ENCODE measurements at places on chromosomes 11 and 22.

DNA sequence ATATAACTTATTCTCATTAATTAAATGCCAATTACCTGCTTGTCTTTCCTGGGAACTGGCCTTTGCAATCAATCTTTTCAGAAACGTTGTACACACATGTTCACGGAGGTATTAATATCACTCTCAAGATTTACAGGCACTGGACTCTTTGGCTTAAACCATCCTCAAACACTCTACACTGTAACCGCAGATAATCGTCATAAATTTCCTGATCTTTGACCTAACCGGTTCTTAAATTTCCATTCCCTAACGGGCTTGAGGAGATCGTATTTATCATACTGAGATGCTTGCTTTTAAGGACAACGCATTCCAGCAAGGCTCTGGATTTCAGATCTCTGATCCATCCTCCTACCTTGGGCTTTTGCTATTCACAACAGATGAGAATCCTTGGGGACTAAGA lies 72.8 kb downstream of the ARL14EP start:
- no peak for DNase-seq

GRCh38 chr11:96339706-96340554 lies 3.1 kb downstream of the MAML2 start:
- no peak for DNase-seq

DNA sequence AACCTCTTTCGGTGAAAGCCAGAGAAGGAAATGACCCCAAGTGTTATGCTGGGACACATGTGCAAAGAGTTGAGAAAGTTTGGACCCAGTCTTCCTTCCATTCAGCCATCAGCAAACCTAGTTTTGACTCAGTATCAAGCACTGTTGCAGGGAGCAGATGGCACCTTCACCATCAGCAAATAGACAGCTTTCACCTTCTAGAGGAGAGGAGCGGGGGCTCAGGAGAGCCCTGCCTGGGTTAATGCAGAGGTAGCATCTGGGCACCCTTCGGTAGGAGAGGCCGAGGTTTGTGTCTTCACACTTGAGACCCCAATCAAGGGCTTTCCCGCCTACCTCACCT lies 16.2 kb upstream of the MFRP start:
- DNase-seq = no peak

GRCh38 chr11:84414920-84415319 lies 1128.8 kb upstream of the CCDC90B start:
- no peak for DNase-seq

DNA sequence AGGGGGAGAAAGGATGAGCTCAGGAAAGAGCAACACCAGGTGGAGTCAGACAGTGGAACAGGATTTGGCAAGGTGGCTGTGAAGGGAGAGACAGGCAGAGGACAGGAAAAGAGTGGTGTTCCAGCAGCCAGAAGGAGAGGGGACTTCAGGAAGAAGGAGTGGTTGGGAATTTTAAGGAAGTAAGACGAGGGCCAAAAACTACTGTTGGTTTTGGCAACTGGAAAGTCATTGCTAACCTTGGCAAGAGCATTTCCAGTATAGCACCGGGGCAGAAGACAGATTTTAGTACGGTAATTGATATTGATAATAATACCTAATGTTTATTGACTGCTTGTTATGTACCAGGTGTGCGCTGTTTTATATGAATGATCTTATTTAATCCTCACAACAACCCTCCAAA lies 15.4 kb upstream of the DDX6 start:
- DNase-seq = no peak

- no peak for DNase-seq
Observed at GRCh38 chr11:134578807-134579723, 167.0 kb upstream of the B3GAT1 start.

DNA sequence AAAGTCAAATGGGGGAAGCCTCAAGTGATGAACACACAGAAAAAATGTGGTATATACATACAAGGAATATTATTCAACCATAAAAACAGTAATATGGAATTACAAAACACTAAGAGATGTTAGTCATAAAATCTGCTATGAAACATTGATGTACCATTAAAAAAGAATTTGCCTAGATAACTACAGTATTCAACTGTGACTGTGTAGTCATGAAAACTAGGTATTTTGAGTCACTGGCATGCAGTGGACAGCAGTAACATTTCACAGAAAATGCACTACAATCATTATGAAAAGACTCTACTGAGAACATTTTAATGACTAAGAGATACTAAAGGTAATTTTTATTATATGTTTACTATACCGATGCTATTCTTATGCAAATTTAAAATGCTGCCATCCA lies 11.7 kb downstream of the ZNF195 start:
- DNase-seq = no peak

- DNase-seq = no peak
Observed at GRCh38 chr11:6926208-6927029, at the start of gene ZNF215. TSS of gene ZNF215 (plus strand) at chr11:6926426. CDS start at chr11:6932273, 5,847 bp downstream.

DNA sequence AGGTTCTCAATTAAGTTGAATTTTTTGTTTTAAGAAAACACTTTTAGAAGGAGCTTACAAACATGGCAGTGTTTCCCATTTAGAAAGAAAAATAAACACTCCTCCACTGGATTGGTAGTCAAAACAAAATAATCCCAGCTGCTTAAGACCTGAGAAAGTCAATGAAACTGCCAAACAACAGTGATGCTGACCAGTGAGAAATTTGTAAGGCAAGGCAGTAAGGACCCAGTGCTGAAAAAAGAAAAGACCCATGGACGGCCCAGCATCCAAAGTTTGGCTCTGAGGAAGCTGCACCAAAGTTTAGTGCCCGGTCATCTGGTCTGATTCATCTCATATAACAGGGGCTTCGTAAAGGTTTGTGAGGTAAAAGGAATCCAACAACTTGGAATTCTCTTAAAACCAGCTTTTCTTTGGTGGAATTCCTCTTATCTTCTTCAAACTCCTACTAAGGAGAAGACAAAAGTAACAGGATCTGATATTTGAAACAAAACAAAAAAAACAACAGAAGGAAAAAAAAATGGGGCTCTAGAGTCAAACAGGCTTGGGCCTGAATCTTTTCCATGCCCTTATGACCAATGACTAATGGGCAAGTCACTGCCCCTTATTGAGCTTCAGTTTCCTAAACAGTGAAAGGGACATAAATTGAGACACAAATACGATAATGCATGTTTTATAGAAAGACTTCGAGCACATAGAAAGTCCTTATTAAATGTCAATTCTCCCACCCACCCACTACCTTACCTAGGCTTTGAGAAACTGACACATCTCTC lies 383.0 kb upstream of the NARS2 start:
- DNase-seq = no peak

DNA sequence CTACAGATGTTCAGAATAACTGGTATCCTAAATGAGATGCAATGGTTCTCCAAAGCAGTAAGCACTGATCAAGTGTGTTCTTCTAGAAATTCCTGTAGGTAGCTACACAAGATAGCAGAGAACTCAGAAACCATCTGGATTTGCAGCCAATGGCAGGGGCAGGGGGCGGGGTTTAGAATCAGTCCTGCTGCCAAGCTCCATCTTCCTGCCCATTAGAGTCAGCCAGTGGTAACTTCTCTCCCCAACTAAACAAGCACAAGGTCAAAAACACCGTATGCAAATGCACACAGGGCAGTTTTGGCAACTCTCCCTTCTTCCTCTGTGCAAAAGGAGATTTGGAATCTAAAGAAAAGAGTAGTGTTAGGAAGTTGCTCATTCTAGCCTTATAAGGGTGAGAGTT lies 237.5 kb upstream of the CCDC90B start:
- no peak for DNase-seq

- no peak for DNase-seq
Observed at GRCh38 chr22:27348634-27349033, 452.9 kb downstream of the MN1 start.

GRCh38 chr22:34973926-34974325 lies 92.0 kb upstream of the ISX start:
- no peak for DNase-seq

- no peak for DNase-seq
Observed at GRCh38 chr11:72981080-72981479, 161.0 kb downstream of the FCHSD2 start.

- DNase-seq = no peak
Observed at GRCh38 chr11:112361396-112361795, 100.7 kb upstream of the PLET1 start.

DNA sequence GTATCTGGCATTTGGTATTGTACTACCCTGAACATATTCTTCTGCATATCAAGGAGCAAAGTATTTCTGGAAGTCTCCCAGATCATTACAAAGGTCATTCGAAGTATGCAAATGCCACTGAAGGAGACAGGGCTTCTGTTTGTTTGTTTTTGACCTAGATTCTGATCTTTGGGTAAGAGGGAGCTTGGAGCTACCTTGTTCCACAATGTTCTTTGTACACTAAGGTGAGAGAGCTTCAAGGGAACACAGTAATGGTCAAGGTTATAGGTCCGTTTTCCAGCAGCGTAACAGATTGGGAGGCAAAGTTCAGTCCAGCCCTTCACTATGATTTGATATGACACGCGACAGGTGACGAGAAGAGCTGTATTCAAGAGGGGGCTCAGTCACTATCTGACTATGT lies 10.0 kb downstream of the OPCML start:
- DNase-seq = no peak

DNA sequence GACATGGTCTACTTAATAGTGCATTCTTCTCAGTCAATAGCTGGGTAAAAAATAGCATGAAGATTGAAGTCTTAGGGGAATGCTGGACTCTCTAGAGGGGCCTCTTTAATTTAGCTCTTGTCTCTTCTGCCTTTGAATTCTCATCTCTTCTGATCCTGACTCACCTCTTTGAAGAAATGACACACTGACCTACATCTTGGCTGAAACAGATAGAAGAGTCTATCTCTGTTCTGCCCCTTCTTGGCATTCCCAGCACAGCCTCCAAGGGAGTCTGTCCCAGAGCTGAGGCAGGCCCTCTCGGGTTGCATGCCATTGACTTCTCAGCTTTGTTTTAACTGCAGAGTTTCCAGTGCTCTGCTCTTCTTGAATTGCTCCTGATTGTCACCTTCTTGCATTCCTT lies 55.7 kb downstream of the PTPRJ start:
- DNase-seq = no peak

DNA sequence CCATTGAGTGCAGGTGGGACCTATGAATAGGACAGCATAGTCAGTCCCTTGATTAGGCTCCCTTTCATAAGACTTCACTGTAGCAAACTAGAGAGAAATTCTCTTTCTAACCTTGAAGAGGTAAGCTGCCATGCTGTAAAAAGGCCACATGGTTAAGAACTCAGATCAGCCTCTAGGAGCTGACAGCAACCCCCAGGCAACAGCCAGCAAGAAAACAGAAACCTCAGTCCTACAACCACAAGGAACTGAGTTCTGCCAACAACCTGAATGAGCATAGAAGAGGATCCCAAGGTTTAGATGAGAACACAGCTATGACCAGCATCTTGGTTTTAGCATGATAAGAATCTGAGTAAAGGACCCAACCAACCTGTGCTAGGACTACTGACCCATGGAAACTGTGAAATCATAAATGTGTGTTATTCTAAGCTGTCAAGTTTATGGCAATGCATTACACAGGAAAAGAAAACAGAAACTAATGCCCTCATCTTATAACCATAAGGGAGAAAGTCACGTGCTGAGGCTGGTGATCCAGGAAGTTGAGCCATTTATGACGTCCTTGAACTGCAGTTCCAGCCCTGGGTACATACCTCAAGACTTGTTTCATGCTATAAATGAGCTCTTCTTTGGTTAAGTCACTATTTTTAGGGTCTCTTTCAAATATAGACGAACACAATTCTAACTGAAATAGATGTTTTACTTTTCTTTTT lies 43.3 kb downstream of the RAB38 start:
- DNase-seq = no peak

DNA sequence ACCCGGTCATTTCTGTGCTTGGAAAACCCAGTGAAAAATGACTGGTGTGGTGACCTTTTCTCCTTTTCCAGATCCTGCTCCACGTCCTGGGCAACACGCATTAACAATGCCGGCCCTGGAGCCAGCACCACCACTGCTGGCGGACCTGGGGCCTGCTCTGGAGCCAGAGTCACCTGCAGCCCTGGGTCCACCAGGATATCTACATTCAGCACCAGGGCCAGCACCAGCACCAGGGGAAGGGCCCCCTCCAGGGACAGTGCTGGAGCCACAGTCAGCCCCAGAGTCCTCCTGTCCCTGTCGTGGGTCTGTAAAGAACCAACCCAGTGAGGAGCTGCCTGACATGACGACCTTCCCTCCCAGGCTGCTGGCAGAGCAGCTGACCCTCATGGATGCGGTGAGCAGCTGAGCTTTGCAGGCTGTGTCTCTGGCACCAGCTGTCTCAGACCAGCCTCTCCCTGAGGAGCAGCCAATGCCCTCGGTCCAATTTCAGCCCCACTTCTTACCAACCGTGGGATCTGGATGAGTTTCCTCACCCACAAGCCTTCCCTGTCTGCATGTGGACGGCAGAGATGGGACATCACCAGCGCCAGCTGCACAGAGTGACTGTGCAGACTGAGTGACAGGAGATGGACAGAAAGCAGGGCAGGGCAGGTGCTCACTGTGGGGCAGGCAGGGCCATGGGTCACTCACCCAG lies 1.9 kb downstream of the RGL4 start:
- no peak for DNase-seq

GRCh38 chr11:66556086-66556485 lies 9.4 kb downstream of the ACTN3 start:
- DNase-seq = no peak

- no peak for DNase-seq
Observed at GRCh38 chr11:130160498-130161155, 1.0 kb downstream of the ST14 start.

DNA sequence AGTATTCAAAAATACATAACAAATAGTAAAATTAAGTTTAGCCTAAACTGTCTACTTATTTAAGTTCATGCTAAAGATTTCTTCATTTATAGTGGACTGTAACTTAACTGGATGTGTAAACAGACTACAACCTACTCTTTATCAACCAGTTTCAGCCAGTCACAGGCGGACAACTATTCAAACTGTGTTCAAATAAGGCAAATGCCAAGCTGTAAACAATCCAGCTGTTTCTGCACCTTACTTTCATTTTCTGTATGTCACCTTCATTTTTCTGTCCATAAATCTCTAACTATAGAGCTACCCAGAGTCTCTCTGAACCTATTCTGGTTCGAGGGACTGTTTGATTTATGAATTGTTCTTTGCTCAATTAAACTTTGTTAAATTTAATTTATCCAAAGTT lies 992.8 kb downstream of the DLG2 start:
- no peak for DNase-seq

DNA sequence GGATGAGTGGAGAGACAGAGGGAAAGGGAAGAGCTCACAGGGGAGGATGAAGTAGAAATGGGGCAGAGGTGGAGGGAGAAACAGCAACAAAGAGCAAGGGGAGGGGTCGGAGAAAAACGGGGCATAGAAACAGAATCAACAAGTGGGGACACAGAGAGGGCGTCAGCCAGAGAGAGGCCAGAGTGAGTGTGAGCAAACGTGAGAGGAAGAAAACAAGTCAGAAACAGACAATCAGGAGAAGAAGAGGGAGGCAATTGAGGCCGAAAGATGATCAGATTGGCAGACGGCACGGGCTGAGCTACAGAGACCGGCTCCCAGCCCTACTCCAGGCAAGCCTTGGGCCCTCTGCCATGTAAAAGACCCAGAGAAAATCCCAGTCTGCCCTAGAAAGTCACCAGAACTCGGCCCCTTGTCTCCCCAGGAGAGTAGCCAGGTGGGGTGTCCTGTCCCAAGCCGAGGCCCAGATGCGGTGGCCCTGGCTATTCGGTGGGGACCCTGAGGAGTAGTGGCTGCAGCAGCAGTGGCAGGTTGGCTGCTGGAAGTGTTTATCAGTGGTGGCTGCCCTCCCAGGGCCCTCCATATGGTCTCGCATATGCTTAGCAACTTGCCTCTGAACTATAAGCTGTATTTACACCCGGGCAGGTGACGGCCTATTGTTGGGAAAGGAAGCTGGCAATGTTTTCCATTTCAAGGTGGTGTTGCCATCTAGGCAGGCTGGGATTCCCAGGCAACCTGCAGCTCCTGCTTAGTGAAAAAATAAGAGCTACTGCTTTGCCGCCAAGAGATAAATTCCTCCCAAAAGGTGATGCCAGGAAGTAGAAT lies 14.8 kb upstream of the TSPAN18 start:
- no peak for DNase-seq

Measured in stimulated activated CD4-positive, alpha-beta T cell treated with anti-CD3 and anti-CD28 coated beads, TNF-alpha, amount 100 ng/mL, for 24 hours (primary cell).